ENCODE measurements at places on chromosomes 3 and 15. TPM values are rescaled to one million over a fixed set of nuclear protein-coding genes. Genes with fewer than 3 reads are reported as not detected.

SENP5 gene
- total RNA-seq, result 32.4 TPM

LMAN1L gene
- total RNA-seq, result 0.87 TPM

A4GNT gene
- not detected for total RNA-seq

GASK1A gene
- total RNA-seq, result not detected

GOLGA6D gene
- not detected for total RNA-seq

LINGO1 gene
- not detected for total RNA-seq

ALDH1A2 gene
- total RNA-seq, result not detected

SPSB4 gene
- total RNA-seq, result not detected

SYNPR gene
- total RNA-seq, result not detected

CFAP20DC gene
- 2.0 TPM for total RNA-seq

GRCh38 chr3:171351676-171352075 is 108.5 kb downstream of the TNIK start:
- H3K27me3 ChIP-seq, result no peaks in the 10 kb centered on the region

DNA sequence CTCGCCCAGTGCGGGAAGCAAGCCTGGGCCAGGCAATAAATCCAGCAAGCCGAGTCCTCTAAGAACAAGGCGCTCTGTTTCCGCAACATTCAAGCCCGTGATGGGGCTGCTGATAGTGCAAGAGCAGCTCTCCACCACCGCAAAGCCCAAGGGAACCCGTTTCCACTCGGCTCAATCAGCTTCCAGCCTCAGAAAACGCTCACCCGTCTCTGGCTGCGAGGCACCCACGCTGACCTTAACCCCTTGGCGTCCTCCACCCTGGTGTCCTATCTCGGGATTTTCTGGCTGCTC is 17.8 kb downstream of the SPATA12 start:
- H3K4me3 ChIP-seq, result peak overlapping the region; percentile 33
- peak; percentile 29 for DNase-seq
- no peaks in the 10 kb centered on the region for H3K36me3 ChIP-seq
- peaks cover 3% of the 10 kb centered on the region for H3K4me1 ChIP-seq

DNA sequence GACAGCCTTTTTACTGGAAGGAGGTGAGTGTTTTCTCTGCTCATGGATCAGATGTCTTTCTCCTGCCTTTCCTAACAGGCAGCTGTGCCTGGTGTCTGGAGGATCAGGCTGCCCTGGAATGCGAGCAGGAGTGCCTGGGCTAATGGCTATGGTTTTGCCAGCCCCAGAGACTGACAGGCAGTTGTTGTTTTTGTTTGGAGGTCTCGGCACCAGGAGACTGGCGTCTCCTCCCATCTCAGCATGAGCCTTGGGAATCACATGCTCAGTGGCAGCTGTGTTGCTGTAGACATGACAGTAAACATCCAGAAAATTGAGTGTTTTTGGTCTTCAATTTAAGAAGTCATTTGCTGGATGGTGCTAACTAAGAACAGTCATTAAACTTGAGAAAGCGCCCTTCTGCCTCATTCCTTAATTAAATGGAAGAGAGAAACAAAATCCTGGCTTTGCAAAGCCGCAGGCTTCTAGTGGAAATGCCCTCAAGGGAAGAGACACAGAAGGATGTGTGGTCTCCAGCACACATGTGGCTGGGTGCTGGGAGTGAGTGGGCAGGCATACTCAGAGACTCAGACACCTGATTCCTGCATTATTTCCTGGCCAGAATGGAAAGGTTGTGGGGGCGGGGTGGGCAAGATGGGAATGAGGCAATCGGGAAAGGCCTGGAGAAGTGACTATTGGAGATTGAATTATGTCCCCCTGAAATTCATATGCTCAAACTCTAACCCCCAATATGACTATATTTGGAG is 97.0 kb upstream of the NMNAT3 start:
- H3K36me3 ChIP-seq, result no peaks in the 10 kb centered on the region
- no peak for DNase-seq
- no peak overlapping the region for H3K27ac ChIP-seq

DNA sequence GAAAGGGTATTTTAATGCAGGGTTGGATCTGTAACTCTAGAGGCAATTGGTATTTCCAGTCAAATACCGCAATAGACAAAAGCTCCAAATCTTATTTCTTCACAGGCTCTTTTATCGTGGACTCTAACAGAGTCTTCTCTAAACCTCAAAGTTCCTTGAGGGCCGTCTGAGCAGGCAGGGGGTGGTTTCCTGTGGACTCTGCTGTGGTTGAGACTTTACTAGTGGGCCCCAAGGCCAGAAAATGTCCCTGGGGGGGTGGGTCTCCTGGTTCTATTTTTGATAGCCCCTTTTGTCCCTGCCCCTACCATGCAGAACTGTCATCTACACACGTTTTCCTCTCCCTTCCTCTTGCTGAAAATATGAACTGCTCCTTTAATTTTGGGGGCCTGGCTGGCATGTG is 80.1 kb downstream of the ASB7 start:
- no peak overlapping the region for H3K4me3 ChIP-seq
- DNase-seq, result no peak
- peaks cover 6% of the 10 kb centered on the region for H3K27me3 ChIP-seq
- no peaks in the 10 kb centered on the region for H3K4me1 ChIP-seq
- H3K36me3 ChIP-seq, result no peaks in the 10 kb centered on the region

GRCh38 chr3:158539414-158540014 is 31.5 kb upstream of the MLF1 start:
- DNase-seq, result peak; percentile 57
- no peaks in the 10 kb centered on the region for H3K4me1 ChIP-seq
- H3K27me3 ChIP-seq, result no peaks in the 10 kb centered on the region
- H3K36me3 ChIP-seq, result peaks cover 3% of the 10 kb centered on the region

- DNase-seq, result peak; percentile 75
- H3K27me3 ChIP-seq, result no peaks in the 10 kb centered on the region
- no peak overlapping the region for H3K27ac ChIP-seq
- peaks cover 59% of the 10 kb centered on the region for H3K36me3 ChIP-seq
- H3K4me3 ChIP-seq, result no peak overlapping the region
Observed at GRCh38 chr3:160413613-160414248, 14.3 kb downstream of the SMC4 start.

DNA sequence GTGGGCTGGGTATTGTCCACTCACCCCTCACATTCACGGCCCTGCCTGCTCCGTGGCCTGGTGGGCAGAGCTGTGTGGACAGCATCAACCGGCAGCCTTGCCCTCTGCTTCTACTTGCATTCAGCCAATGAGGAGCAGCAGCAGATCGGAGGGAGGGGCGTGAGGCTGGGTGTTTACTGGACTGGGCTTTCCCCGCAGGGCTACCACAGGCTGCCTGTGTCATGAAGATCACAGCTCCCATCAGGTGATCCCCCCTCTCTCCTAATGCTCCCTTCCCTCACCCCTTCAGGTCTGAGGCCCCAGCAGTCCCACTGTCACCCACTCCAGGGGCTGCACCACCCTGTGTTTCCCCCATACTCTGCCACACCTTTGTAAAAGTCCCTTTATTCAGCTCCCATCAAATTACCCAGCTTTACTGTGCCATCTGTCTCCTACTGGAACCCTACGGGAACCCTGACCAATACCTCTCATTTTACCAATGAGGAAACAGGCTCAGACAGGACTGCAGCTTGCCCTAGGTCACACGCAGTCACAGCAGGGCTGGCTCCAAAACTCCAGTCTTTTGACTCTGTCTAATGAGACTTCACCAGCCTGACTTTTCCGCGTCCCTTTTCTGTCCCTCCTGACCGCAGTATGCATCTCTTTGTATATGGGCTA is 81.1 kb downstream of the MEGF11 start:
- no peaks in the 10 kb centered on the region for H3K4me1 ChIP-seq
- no peak for DNase-seq

DNA sequence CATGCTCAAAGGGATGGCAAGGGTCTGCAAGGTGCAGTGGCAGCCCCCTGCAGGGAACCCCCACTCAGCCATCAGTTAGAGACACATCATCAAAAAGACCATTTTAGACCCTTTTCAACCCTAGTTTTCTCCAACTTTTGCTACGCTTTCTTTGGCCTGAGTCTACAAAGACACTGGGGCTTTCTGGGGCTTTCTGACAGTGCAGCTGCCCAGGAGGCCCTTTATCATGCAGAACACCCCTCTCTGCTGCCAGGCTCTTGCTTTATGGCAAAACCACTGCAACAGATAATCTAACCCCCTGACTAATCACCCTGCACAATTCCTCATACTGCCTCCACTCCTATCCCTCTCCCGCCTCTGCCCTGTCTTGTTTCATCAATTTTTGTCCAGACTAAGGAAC is 2.4 kb downstream of the NMNAT3 start:
- DNase-seq, result no peak
- no peaks in the 10 kb centered on the region for H3K36me3 ChIP-seq
- H3K4me1 ChIP-seq, result peaks cover 8% of the 10 kb centered on the region
- H3K4me3 ChIP-seq, result no peak overlapping the region

DNA sequence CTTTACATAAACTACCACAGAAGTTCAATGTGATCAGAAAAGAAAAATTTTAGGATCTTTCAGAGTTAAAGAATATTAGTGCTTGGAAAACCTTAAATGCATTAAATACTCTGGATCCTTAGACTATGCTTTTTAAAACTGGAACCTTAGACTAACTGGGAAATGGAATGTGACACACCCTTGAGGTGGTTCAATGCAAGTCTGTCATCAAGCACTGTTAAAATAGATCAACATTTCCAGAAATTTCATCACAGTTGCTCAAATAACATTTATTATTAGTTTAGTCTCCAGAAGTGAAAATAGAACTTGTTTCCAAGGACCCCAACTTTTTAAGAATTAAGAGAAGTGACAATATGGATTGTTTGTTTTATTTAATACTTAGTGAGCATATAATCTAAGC is 71.8 kb downstream of the GAP43 start:
- no peaks in the 10 kb centered on the region for H3K4me1 ChIP-seq
- H3K4me3 ChIP-seq, result no peak overlapping the region
- no peak overlapping the region for H3K27ac ChIP-seq
- peaks cover 2% of the 10 kb centered on the region for H3K27me3 ChIP-seq

DNA sequence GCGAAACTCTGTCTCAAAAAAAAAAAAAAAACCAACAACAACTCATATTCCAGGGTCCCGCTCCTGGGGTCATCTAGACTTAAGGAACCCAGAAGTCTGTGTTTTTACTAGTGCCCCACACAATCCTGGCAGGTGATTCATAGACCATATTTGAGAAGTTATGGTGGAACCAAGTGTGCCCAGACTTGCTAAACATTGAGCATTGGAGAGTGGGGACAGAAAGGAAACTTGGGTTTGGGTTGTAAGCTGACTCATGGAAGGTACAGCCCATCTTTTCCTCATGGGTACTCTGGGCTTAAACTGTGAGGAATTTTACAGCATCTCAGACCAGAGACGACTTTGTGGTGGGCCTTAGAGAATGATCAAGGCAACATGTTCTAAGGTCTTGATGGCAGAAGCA is 18.3 kb upstream of the IGF2BP2 start:
- no peak overlapping the region for H3K27ac ChIP-seq
- no peaks in the 10 kb centered on the region for H3K4me1 ChIP-seq
- H3K4me3 ChIP-seq, result no peak overlapping the region
- no peak for DNase-seq
- H3K36me3 ChIP-seq, result no peaks in the 10 kb centered on the region

DNA sequence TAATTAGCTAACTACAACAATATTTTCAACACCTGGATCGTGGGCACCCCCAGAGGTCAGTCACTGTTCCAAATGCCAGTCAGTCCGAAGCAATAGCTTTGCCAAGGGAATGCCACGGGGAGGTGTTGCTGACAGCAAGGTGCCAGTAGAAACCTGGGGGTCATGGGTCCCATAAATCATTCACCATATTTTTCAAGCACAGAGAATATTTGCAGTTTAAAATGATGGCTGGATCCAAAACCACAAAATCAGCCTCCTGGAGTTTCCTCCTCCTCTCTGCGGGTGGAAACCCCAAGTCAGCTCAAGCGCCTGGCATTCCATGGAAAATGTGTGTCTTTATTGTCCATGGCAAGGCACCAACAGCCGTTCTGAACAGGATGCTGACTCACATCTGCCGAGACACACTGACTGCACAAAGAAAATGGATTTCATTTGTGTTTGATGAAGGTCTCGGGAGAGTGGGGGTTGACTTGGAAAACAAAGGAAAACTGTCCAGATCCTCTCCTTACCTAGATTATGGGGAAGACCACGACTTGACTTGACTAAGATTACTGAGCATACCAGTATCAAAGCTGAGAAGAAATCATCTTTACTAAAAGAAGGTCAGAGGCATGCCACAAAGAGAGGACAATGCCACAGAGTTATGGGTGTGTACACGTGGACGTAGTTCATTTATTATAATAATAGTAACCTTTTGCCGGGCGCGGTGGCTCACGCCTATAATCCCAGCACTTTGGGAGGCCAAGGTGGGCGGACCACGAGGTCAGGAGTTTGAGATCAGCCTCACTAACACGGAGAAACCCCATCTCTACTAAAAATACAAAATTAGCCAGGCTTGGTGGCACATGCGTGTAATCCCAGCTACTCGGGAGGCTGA is 26.4 kb downstream of the ANXA2 start:
- no peak for DNase-seq
- no peak overlapping the region for H3K27ac ChIP-seq
- H3K27me3 ChIP-seq, result no peaks in the 10 kb centered on the region
- H3K36me3 ChIP-seq, result peaks cover 45% of the 10 kb centered on the region

GRCh38 chr3:81170298-81170697 is 591.1 kb downstream of the GBE1 start:
- H3K27me3 ChIP-seq, result no peaks in the 10 kb centered on the region

GRCh38 chr15:72229076-72229946 is 1.7 kb downstream of the PKM start:
- H3K36me3 ChIP-seq, result peaks cover 42% of the 10 kb centered on the region
- peak overlapping the region; percentile 97 for H3K27ac ChIP-seq
- peak; percentile 52 for DNase-seq
- H3K27me3 ChIP-seq, result no peaks in the 10 kb centered on the region

GRCh38 chr15:38526158-38526557 is 38.5 kb downstream of the RASGRP1 start:
- no peak for DNase-seq
- H3K4me1 ChIP-seq, result peaks cover 73% of the 10 kb centered on the region
- H3K27ac ChIP-seq, result no peak overlapping the region
- H3K27me3 ChIP-seq, result no peaks in the 10 kb centered on the region

GRCh38 chr15:83794209-83794608 is 140.3 kb downstream of the ADAMTSL3 start:
- no peak overlapping the region for H3K4me3 ChIP-seq
- no peaks in the 10 kb centered on the region for H3K4me1 ChIP-seq
- H3K27ac ChIP-seq, result no peak overlapping the region
- no peak for DNase-seq
- no peaks in the 10 kb centered on the region for H3K36me3 ChIP-seq

DNA sequence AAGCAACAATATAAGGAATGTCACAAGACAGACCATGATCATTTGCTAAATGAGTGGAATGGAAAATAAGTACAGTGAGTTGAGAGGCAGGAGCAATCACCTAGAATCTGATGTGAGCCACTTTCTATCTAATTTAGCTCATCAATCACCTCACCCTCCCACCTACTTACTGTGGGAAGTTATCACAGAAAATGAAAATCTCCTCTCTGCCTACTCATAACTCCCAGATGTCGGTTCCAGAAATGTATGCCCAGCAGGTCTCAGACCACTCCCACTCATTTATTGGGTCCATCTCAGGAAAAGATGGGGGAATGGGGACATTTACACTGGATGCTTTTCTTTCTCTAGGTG is 270.9 kb downstream of the FHIT start:
- H3K27me3 ChIP-seq, result no peaks in the 10 kb centered on the region
- no peaks in the 10 kb centered on the region for H3K36me3 ChIP-seq
- DNase-seq, result no peak
- no peak overlapping the region for H3K27ac ChIP-seq
- H3K4me3 ChIP-seq, result no peak overlapping the region

Data from activated CD4-positive, alpha-beta T cell treated with anti-CD3 and anti-CD28 coated beads, Interleukin-2, amount 10 ng/mL, durations not matched to agents 7 days and 5 days (primary cell).